ENCODE measurements at places on chromosomes 2 and 18.

DNA sequence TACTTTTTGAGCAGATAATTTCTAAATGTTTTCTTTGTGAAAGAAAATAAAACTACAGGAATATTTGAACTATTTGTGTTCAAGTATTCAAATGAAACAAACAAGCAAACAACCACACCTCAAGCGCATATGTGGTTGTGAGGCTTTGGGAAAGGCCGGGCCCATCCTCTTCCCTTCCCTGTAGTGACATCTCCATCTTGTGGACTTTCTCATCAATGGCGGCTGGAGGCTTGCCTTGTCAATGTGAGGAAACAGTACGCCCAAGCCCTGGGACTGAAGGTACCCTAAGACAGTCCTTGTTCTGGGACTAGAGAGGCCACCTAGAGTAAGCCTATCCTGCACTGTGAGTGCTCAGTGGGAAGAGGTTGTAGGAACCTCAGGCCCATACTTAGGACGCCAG lies 166.8 kb downstream of the TPGS2 start:
- DNase-seq = no peak

DNA sequence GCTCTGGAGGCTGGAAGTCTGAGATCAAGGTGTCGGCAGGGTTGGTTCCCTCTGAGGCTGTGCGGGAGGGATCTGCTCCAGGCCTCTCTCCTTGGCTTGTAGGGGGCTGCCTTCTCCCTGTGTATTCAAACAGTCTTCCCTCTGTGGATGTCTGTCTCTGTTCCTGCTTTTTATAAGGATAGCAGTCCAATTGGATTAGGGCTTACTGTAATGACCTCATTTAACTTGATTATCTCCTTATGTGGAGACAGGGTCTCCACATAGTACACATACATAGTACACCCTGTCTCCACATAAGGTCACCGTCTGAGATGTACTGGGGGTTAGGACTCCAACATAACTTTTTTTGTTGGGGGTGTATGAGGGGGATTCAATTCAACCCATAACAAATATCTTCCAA lies 30.5 kb downstream of the TCF7L1 start:
- DNase-seq = no peak

DNA sequence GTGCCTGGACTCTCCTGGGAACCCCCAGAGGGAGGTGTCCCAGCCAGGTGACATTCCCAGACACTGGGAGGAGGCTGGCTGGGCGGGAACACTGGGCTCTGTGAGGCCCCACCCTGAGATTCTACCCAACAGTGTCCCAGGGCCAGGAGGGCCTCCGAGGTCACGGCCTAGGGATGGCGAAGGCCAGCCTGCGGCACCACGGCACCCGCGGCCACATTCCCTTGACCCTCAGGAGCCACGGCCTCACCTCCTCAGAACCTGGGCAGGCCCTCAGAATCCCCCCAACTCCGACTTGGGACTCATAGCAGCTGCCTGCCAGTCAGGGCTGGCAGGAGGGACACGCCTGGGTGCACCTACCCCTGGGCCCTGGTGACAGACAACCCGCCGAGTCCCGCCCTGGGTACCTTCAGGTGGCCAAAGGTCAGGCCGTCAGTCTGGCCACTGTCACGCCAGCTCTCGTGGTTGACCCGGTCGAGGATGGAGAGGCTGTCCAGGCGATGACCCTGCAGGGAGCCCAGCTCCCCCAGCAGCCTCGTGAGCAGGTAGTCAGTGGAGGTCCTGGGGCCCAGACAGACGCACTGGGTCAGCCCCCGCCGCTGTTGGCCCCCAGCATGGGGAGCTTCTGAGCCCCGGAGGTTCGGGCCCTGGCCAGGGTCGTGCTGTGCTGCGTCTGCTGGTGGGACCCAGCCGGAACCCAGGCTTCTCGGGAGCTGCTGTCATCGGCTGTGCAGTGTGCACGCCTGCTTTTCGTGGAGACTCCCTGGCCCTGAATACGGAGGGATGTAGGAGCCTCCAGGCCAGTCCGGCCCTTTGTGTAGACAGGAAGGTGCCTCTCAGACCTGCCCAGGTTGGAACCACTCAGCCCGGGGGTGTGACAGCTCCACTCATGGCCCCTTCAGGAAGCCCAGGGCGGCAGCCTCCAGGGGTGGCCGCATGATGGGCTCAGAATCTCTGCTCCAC lies 6.1 kb downstream of the MAB21L4 start:
- DNase-seq = no peak

GRCh38 chr2:118177318-118177717 lies 89.0 kb downstream of the INSIG2 start:
- DNase-seq = no peak

DNA sequence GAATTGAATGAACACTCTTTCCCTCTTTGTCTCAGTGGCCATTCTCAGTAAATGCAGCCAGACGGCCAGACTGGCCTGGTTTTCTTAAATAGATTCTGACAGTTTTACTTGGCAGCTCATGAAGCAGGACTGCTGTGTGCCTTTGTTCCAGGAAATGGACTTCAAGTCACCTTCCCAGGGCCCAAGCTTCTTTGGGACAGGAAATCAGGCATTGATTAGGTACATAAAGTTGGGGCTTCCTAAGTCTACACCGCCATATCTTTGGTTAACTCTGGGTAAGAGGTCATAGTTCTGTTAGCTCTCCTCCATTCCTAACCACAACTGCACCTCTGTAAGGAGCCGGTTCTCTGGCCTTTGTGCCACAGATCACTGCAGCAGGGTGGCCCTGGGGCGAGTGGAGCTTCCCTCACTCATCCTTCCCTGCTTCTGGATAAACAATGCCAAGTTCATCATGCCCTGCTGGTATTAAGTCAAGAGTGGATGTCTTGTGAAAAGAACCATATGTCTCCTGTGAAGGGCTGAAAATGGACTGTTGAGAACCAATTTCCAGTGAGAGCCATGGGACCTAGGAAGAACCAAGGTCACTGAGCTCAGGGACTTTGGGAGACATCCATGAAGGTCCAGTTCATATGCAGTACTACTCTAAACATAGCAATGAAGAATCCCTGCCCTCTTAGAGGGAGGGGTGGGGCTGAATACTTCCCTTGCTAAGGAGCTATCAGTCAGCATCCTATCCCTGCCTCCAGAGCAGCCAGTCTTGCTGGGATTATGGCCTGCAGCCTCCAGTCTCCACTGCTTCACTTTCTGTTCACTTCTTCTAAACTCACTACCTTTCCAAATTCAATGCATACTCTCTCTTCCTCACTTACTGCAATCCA lies 122.6 kb upstream of the XPO1 start:
- no peak for DNase-seq

DNA sequence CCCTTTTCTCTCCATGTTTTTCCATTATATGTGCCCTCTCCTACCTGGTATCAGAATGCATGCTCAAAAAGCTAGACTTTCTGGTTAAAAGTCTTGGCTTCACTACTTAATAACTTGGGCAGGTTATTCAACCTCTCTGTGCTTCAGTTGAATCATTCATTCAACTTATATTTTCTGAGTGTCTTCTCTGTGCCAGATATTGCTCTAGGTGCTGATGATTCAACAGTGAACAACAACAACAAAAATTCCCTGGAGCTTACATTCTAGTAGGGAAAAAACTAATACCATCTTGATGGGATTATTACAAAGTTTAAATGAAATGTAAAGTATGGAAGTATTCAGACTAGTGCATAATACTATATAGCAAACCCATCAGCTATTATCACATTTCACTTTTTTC lies 55.2 kb downstream of the SOS1 start:
- DNase-seq = no peak

GRCh38 chr2:152452256-152452973 lies 117.4 kb downstream of the FMNL2 start:
- DNase-seq = no peak

- DNase-seq = no peak
Observed at GRCh38 chr2:2528846-2529245, 197.8 kb upstream of the MYT1L start.

DNA sequence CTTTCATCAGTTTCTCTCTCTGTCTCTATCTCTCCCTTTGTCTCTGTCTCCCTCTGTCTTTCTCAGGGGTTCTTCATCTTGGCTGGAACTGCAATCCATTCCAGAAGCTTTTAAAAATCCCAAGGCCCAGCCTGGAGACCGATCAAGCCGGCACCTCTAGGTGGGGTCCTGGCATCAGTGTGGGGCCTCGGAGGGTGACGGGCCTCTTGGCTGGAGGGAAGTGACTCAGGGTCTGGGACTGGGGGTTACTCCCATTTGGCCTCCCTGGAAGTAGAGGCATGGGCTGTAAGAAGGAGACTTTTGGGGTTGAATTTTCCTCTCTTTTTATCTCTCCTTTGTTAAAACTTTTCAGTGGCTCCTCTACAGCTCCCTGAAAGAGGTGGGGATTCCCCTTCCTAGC lies 52.8 kb upstream of the OTOF start:
- no peak for DNase-seq

DNA sequence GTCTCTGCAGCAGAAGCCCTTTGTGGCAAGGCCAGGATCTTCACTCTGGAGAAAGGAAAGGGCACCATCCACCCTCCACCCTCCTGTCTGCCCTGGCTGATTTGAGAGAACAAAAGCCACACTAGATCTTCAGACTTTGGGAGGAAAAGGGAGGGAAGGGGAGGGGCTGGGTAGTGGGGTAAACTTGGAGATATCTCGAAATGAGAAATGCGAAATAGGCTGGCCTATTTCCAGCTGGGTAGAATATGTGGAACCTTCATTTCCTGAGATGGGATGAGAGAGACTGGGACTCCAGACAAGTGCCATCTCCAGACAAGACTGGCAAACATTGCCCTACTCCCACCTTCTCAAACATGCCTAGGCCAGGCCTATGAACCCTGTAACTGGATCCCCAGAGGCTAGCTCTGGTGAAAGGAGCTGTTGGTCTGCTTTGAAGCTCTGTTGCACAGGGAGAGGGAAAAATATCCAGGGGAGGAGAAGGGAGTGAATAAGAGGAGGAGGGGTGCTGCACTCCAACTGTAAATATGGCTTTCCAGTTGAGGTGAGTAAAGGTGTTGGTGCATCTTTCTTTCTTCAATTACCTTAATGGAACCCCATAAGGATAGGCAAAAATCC lies 1.7 kb downstream of the HOXD12 start:
- no peak for DNase-seq

- DNase-seq = no peak
Observed at GRCh38 chr18:79182047-79182713, 113.0 kb downstream of the ATP9B start.

DNA sequence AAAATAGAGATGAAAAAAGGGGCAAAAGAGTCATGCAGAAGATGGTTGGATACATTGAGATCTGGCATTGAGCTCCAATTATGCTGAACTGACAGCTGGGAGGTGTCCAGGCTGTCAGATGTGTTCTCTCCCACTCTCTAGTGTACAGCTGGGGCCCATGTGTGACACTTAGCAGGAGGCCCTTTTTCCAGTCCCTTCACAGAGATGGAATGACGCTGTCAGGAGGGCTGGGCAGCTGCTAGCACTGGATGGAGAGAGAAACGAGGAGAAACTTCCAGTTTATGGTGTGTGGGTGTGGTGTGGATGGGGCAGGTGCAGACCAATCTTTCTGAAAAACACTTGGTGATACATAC lies 437.7 kb upstream of the HS6ST1 start:
- DNase-seq = no peak

DNA sequence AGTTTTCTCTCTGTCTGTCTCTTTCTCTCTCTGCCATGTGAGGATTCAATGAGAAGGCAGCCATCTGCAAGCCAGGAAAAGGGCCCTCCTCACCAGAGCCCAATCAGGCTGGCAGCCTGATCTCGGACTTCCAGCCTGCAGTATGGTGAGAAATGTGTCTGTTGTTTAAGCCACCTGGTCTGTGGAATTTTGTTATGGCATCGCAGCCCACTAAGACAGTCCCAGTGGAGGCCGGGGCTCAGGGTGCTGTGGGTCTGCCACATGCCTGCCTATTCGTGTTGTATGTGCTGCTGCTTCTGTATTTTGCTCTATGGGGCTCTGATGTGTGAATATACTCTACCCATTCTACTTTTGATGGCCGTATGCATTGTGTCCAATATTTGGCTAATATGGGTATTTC lies 139.0 kb upstream of the HS6ST1 start:
- no peak for DNase-seq

GRCh38 chr2:54845094-54845493 lies 121.6 kb downstream of the EML6 start:
- DNase-seq = no peak

- no peak for DNase-seq
Observed at GRCh38 chr2:136844546-136844945, 79.2 kb downstream of the THSD7B start.

DNA sequence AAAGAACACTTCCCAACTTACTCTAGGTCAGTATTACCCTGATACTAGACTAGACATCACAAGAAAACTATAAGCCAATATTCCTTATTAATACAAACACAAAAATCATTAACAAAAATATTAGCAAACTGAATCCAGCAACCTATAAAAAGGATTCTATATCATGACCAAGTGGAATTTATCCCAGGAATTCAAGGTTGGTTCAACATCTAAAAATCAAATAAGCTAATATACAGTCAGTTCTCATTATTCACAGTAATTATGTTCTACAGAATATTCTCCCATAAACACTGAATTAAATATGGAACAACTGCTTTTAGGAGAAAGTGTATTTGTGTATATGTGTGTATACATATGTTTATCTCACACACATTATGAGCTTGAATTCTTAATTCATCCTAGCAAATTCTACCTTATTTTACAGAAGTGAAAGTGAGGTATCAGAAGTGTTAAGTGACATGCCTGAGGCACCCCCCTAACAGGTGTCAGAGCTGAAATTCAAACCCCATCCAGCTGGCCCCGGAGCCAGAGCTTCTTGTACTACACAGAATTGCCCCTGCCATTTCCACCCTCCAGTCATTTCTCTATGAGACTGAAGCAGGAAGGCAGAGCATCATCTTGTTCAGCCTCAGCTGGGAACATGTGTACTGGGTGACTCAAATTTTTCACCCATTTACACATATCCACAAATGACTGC lies 77.8 kb downstream of the MALT1 start:
- DNase-seq = no peak

GRCh38 chr2:61247204-61247812 lies 85.3 kb downstream of the C2orf74 start:
- no peak for DNase-seq

DNA sequence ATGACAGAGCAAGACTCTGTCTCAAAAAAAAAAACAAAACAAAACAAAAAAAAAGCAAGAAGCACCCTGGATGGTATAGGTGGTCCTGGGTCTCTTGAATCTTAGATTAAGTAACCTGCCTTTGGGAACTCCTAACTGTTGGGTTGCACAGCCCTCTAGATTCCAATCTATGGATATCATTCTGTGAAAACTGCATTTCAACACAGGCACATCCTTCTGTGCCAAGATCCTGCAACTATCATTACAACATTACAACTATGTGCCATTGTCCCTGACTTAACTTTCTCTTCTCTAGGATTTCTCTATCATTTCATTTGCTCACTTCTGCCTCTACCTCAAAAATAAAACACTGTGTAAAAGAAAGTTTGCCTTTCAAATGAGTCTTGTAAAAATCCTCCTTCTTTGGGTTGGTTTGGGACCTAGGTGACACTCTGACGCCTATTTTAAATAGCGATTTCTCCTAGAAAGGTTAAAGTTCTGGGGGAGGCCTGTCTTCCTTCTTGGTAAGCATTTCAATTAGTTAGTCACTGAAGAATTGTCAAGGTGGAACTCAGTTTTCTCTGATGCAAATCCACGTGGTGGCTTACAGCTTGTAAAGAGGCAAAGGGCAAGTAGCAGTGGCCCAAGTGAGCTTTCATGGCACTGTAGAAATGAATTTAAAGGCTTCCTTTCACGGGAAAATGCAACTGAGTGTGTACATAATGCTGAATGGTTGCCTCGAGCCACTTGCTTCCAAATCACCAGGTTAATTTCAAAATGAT lies 9.2 kb downstream of the LGALSL start:
- DNase-seq = no peak

- no peak for DNase-seq
Observed at GRCh38 chr2:111519071-111519470, 364.9 kb downstream of the ANAPC1 start.

Data from activated CD4-positive, alpha-beta T cell treated with anti-CD3 and anti-CD28 coated beads for 1 hour (primary cell).